ENCODE measurements at places on chromosomes 7 and 10. TPM values are rescaled to one million over a fixed set of nuclear protein-coding genes. Genes with fewer than 3 reads are reported as not detected.

Gene MYL7
- total RNA-seq = not detected

Gene GPR37
- total RNA-seq = 0.57 TPM

Gene TRIM73
- 1.2 TPM for total RNA-seq

Gene CCDC3
- 1.2 TPM for total RNA-seq

Gene ZNF365
- 0.98 TPM for total RNA-seq

All from A549 treated with Mapracorat at 1 μM for 4 hours (cell line).